Neuronal stem cell (in vitro differentiated cells): ENCODE measurements at places on chromosomes 5 and 9.

- DNase-seq = no peak
These were observed 26.7 kb downstream of the ERGIC1 start for GRCh38 chr5:172860520-172861443.

GRCh38 chr9:74132986-74133385, 364.1 kb upstream of the RORB start:
- DNase-seq = no peak

- DNase-seq = no peak
These were observed 41.1 kb upstream of the TEX48 start for GRCh38 chr9:114722937-114723620.

DNA sequence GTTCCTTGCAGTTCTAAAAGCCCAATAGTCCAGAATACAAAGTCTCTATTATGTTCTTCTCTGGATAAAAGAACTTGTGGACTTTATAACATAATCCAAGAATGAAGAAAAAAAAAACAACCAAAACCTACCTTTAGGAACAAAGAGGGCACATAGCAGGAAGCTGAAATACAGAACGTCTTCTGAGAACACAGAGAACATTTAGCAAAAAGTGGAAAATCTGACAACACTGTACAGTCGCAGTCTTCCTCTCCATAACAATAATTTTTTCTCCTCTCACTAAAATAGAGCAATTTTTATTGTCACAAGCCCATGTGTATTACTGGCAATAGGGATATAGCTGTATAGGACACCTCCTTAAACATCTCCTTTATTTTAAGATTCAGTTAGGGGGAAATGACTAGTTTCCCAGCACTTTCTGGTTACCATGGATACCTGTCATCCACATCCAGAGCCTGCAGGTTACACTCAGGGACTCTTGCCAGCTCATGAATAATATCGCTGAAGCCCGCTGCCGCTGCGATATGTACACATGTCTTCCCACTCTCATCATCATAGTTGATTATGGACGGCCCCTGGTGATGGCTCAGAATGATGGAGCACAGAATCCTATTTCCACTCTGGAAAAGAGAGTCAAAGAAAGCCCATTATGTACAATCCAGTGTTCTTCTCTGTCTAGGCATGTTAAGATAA, 106.5 kb downstream of the ANKRD55 start:
- DNase-seq = no peak

DNA sequence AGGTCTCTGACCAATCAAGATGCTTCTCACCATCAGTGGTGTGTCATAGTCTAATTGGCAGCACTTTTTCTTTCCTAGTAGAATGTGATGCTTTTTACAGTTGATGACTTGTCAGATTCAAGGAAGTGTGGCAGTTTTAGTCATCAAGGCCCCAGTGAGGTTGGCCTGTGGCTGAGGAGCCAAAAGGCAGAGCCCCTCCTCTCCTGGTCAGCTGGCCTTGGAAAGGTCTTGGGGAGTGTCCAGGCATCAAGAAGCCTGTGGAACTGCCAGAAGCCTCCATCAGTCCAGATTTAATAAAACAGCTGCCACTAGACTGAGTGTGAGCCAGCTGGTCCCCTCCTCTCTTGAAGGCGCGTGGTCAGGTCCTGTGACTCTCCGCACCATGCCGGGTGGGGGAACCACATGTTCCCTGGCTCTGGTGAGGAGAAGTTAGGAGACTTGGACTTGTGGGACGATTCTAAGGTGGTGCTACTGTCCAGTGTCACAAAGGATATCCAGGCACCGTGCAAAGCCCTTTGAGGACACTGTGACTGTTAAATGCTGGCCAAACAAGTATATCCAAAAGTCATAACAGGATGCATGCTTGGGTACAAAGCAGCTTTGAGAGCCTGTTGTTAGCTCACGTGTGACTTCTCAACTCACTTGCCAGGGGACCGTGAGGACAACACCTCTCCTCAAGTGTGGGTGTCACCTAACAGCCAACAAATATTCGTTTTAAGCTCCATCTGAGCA, 6.1 kb upstream of the ANGPTL2 start:
- DNase-seq = no peak

DNA sequence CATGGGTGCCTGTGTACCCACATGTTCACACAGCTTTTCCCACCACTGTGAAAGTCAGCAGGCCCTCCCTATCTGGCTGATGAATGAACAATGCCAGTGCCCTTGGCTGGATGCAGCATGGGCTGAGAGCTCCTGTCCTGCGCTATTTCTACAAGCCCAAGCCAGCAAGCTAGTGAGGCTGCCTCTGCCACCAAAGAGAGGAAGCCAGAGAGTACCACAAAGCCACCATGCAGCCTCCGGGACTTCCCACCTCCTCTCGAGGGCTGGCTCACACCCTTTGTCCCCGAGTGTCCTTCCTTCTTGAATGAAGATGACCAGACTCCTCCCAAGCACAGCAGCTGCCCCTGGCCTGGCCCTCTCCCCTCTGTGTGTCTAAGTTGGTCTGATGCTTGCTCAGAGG, 76.5 kb downstream of the SH3PXD2B start:
- no peak for DNase-seq

- DNase-seq = no peak
These were observed 953 bp downstream of the UBE2QL1 start for GRCh38 chr5:6449465-6450158.

DNA sequence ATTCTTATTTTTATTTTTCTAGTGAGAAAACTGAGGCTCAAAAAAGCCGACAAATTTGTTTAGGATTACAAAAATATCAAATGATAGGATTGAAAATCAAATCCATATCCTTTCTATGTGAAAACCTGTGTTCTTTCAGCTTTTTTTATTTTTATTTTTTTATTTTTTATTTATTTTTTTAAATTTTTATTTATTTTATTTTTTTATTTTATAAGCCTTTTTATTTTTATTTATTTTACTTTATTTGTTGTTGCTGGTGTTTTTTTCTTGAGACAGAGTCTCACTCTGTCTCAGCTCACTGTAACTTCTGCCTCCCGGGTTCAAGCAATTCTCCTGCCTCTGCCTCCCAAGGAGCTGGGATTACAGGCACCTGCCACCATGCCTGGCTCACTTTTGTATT, 45.4 kb upstream of the CDKN2B start:
- no peak for DNase-seq

DNA sequence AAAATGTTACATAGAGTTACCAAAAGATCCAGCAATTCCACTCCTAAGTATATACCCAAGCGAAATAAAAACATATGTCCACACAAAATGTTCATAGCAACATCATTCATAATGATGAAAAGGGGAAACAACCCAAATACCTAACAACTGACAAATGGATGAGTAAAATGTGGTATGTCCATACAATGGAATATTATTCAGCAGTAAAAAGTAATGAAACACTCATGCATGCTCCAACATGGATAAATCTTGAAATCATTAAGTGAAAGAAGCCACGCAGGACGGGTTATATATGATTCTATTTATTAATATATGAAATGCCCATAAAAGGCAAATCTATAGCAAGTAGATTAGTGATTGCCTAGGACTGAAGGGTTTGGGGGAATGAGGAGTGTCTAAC, 6.0 kb downstream of the DENND1A start:
- no peak for DNase-seq

DNA sequence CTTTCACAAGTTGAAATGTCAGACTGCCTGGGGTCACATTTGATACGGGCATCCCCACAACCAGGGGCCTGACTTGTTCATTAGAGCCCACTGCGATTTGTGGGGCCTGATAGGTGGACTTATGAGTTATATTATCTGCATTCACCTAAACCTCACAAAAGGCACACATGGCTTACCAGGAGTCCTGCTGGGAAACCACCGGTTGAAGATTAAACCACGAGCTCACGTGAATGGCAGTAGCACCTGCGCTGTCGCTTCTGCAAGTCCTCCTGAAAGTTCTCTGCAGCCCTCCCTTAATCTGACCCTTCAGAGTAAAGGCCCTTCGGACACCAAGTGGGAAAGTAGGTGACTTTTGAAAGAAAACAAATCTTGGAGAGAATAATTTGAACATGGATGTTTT, 68.9 kb downstream of the PPIC start:
- DNase-seq = no peak

DNA sequence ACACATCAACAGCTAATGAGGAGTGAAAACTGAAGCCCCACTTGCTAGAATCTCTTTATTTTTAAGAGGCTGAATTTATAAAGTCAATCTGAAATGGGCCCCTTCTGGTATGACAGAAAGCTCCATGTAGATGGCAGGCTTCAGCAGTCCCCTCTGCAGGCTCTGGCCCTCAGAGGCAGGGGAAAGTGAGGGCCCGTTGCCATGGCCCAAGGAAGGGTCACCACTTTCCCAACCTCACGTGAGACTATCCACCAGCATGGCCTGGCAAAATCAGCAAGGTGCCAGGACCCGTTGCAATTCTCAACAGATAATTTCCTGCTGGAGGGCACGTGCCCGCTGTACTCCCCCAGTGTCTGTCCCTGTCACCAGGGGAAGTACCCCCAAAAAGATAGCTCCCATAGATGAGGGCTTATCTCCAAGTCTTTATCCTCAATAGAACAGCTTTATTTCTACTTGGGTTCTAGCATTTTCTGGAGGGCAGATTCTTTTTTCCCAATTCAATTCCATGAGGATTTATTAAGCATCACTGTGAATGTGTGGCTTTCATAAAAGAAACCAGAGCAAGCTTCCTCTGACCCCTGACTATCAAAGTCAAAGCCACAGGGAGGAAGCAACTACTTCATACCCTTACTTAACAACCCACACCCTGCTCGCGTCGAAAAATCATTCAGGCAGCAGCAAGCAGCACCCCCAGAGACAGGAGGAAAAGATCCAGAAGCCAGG, 85.4 kb upstream of the FSTL4 start:
- DNase-seq = no peak

DNA sequence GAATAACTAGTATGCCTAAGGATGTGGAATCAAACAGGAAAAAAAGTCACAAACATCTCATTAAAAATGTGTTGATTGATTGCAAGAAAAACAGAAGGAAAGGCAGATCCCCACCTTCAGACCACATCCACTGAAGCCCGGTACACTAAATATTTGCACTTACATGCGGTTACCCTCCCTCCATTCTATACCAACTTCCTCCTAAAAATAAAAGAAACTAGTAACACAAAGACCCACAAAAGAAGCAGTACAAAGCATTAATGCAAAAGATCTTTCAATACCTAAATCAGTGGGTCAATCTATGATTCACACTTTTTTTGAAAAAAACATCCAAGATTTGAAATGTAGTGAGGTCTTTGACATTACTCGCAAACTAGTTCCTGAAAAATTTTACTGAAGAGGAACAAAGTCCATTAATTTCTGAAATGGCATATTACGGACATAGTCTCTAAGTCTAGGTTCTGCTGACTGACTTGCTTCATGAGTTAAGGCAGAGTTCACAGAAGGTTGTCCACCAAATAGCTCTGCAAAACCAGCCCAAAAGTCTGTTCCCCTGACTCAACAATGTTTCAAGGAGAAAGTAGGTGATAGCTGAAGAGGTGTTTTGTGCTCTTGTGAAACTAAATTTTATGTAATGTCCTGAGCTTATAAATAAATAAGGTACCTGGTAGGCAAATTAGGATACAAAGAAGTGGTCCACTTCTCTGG, 100.7 kb downstream of the PAM start:
- no peak for DNase-seq

- no peak for DNase-seq
These were observed 63.3 kb downstream of the ADAMTS16 start for GRCh38 chr5:5203451-5203850.
